ENCODE measurements at places on chromosomes 7 and 10.

- no peak overlapping the region for H3K27ac ChIP-seq
- H3K4me1 ChIP-seq = no peaks in the 10 kb centered on the region
- DNase-seq = no peak
- no peak overlapping the region for H3K4me3 ChIP-seq
Measured at GRCh38 chr10:115801992-115802391, 471.0 kb downstream of the GFRA1 start.

- H3K4me1 ChIP-seq = no peaks in the 10 kb centered on the region
- H3K27ac ChIP-seq = no peak overlapping the region
- no peak overlapping the region for H3K4me3 ChIP-seq
- no peaks in the 10 kb centered on the region for H3K36me3 ChIP-seq
- DNase-seq = no peak
Measured at GRCh38 chr7:51029131-51029530, 246.4 kb upstream of the GRB10 start.

DNA sequence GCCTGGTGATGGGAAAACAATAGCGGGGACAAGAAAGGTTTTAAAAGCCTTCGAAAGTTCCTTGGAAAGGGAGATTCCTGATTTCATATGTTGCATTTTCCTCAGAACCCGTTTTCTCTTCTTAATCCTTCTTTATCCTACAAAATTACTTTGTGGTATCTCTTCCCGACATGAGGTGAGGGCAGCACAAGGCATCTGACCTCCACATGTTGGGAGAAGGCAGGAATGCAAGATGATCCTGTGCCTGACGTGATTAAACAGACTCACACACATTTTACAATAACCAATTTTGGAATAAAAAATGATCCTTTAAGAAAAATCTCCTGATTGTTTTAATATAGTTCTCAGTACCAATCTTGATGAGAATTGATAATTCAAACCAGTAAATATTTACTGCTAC lies 153.3 kb upstream of the MKLN1 start:
- no peak for DNase-seq
- H3K4me1 ChIP-seq = no peaks in the 10 kb centered on the region
- no peak overlapping the region for H3K27ac ChIP-seq
- H3K4me3 ChIP-seq = no peak overlapping the region
- H3K36me3 ChIP-seq = no peaks in the 10 kb centered on the region
- H3K27me3 ChIP-seq = no peaks in the 10 kb centered on the region

- H3K36me3 ChIP-seq = no peaks in the 10 kb centered on the region
- peaks cover 7% of the 10 kb centered on the region for H3K4me1 ChIP-seq
- no peak overlapping the region for H3K4me3 ChIP-seq
- H3K27me3 ChIP-seq = no peaks in the 10 kb centered on the region
Measured at GRCh38 chr10:29158066-29158465, 130.8 kb upstream of the LYZL1 start.

DNA sequence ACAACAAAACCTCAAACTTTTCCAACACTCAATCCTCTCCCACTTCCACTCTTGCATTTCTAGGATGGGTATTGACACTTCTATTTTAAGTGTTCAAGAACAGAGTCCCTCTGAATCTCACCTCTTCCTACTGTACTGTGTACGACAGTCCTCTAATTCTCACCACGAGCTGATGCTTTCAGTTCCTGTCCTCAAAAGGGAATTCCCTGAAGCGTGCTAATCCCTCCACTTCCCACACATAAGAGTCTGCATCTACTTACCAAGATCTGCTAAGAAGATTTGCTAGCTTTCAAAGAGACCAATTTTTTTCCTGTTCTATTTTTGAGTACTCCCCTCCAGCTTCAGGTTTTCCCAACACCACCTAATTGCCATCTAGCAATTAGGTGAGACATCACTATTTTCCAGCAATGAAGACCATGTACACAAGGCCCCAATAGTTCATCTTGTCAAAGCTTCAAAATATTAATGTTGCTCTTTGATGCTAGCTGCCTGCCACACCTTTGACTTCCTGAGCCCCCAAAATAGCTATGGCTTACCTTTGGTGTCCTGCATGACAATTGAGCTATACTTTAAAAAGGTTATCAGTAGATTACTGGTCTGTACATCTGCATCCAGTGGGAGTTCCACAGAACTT lies 54.4 kb downstream of the ARMH3 start:
- H3K4me1 ChIP-seq = peaks cover 3% of the 10 kb centered on the region
- no peaks in the 10 kb centered on the region for H3K27me3 ChIP-seq
- no peak overlapping the region for H3K27ac ChIP-seq
- DNase-seq = no peak

DNA sequence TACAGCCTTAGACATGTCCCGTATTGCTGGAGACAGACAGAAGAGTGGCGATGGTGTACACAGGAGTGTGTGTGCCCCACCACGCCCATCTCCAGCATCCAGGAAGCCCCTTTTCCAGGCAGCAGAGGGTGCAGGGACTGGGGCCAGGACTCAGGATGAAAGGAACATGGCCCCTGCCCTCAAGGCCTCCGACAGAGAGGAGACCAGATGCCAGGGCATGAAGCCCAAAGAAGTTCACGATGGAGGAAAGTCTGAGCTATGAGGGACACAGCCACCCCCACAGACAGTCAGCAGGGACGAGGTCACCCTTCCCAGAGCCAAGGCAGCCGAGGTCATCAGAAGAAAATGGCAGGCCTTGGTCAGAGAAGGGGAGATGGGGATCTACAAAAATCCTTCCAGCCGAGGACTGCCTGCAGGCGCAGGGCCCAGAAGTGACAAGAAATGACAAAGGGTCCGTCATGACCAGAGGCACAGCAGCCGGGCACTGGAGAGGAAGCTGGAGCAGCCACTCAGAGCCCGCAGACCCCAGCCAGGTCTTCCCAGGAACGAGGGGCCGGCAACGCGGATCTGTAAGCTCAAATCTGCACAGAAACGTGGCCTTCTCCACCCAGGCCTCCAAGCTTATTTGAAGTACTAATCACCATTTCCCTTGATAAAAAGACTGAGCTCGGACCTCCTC lies 78.7 kb upstream of the PPP2R2D start:
- no peak overlapping the region for H3K4me3 ChIP-seq
- H3K4me1 ChIP-seq = no peaks in the 10 kb centered on the region
- H3K36me3 ChIP-seq = no peaks in the 10 kb centered on the region
- peaks cover 36% of the 10 kb centered on the region for H3K27me3 ChIP-seq

DNA sequence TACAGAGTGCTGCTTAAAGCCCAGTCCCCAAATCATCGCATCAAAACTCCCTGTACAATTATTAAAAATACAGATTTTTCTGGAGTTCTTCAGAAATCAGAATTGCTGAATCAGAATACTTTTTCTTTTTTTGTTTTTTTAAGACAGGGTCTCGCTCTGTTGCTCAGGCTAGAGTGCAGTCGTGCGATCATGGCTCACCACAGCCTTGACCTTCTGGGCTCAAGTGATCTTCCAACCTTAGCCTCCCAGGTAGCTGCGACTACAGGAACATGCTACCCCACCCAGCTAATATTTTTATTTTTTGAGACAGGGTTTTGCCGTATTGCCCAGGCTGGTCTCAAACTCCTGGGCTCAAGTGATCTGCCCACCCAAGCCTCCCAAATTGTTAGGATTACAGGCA lies 3.9 kb downstream of the BBIP1 start:
- H3K27ac ChIP-seq = no peak overlapping the region
- no peak overlapping the region for H3K4me3 ChIP-seq
- H3K4me1 ChIP-seq = peaks cover 12% of the 10 kb centered on the region
- DNase-seq = no peak
- H3K36me3 ChIP-seq = peaks cover 2% of the 10 kb centered on the region

DNA sequence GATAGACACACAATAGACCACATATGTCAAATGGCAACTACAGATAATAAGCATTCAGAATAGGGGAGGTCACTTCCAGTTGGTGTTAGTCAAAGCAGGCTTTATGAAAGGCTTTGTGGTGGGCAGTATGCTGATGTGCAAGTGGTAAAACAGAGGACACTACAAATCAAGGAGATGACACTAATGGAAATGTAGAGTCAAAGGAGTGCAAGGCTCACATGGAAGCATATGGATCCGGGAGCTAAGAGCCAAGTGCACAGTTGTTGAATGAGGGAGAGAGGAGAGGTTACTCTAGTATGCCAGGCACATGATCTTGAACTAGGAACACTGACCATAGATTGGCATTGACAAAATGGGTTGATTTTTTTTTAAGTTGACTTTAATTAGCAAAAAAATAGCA lies 62.7 kb downstream of the GRM3 start:
- no peak overlapping the region for H3K4me3 ChIP-seq
- H3K36me3 ChIP-seq = no peaks in the 10 kb centered on the region
- DNase-seq = no peak
- H3K4me1 ChIP-seq = no peaks in the 10 kb centered on the region
- H3K27ac ChIP-seq = no peak overlapping the region

DNA sequence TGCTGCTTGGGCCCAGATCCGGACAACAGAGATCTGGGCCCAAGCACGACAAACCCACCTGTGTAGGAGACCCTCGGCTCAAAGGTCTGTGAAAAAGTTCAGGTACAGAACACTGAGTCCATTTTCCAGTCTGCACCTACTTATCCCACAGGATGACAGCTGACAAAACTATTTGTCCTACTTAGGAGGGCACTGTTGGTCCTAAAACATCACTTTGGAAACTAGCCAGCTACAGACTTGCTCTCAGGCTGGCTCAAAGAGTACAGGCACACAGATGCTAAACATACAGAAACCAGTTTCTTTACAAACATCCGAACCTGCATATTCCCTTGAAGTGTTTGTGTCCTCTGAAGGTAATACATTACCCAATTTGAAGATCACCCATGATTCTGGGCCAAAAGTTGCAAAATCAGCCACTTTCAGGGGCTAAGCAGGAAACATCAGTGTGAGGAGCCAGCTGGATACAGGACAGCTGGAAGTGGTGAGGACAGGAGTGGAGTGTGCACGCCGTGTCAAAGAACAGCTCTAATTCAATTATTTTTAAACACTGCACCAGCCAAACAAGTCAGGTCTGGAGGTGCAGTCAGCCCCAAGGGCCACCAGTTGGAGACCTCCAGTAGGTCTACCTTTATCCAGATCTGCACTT lies 88.5 kb downstream of the NOC3L start:
- H3K36me3 ChIP-seq = no peaks in the 10 kb centered on the region
- H3K27ac ChIP-seq = no peak overlapping the region
- H3K27me3 ChIP-seq = no peaks in the 10 kb centered on the region

GRCh38 chr7:24910551-24911212 lies 69.3 kb downstream of the OSBPL3 start:
- no peak overlapping the region for H3K27ac ChIP-seq
- H3K36me3 ChIP-seq = no peaks in the 10 kb centered on the region

- no peaks in the 10 kb centered on the region for H3K36me3 ChIP-seq
- no peaks in the 10 kb centered on the region for H3K4me1 ChIP-seq
- DNase-seq = no peak
- H3K27ac ChIP-seq = no peak overlapping the region
- H3K27me3 ChIP-seq = no peaks in the 10 kb centered on the region
Measured at GRCh38 chr7:68529221-68529620, 1069.1 kb upstream of the AUTS2 start.

DNA sequence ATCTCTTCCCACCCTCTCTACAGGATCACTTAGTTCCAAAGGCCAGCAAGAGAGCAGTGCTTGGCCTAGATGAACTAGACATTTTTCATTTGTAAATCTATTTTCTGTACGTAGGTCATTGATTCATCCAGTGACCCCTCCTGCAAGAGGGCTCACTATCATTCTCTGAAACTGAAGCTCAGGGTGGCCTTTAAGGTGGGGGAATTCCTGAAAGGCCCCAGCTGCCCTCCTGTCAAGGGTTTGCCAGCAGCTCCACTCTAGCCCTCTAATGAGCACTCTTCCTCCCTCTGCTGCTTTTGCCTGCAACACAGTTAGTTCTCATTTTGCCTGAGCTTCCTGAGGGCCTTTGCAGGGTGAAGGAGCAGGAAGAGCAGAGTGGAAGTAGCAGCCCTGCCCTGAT lies 41.2 kb downstream of the LRRC18 start:
- no peak for DNase-seq
- no peaks in the 10 kb centered on the region for H3K36me3 ChIP-seq
- H3K27me3 ChIP-seq = no peaks in the 10 kb centered on the region
- H3K27ac ChIP-seq = no peak overlapping the region

GRCh38 chr7:65216469-65216868 lies 157.2 kb upstream of the ZNF92 start:
- no peaks in the 10 kb centered on the region for H3K36me3 ChIP-seq
- H3K27me3 ChIP-seq = no peaks in the 10 kb centered on the region
- H3K4me1 ChIP-seq = no peaks in the 10 kb centered on the region
- no peak overlapping the region for H3K27ac ChIP-seq
- no peak for DNase-seq
- no peak overlapping the region for H3K4me3 ChIP-seq

GRCh38 chr7:150969475-150969874 lies 8.6 kb downstream of the KCNH2 start:
- H3K27ac ChIP-seq = no peak overlapping the region
- H3K4me3 ChIP-seq = no peak overlapping the region
- H3K4me1 ChIP-seq = peaks cover 14% of the 10 kb centered on the region
- peaks cover 65% of the 10 kb centered on the region for H3K27me3 ChIP-seq

GRCh38 chr10:102869258-102870198 lies at the start of gene AS3MT:
Gene AS3MT (plus strand): TSS chr10:102869470. CDS start chr10:102869593, 123 bp downstream.
- H3K27ac ChIP-seq = peak within 1 kb of the TSS; percentile 4
- H3K4me1 ChIP-seq = peaks cover 14% of the 10 kb centered on the region
- H3K27me3 ChIP-seq = no peaks in the 10 kb centered on the region
- peaks cover 4% of the 10 kb centered on the region for H3K36me3 ChIP-seq

DNA sequence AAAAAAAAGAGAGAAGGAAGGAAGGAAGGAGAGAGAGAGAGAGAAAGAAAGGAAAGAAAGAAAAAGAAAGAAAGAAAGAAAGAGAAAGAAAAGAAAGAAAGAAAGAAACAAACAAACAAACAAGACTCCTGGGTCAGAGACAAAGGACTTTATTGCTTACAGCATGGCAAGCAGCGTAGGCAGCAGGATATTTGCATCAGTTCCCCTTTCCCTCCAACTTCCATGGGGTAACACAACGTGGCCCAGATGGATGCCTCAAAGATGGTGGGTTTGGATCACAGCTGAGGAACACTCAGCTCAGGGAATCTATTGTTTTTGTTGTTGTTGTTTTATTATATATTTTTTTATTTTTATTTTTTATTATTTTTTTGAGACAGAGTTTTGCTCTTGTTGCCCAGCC lies 128.5 kb upstream of the VKORC1L1 start:
- no peaks in the 10 kb centered on the region for H3K27me3 ChIP-seq
- H3K27ac ChIP-seq = no peak overlapping the region
- H3K4me1 ChIP-seq = no peaks in the 10 kb centered on the region
- DNase-seq = no peak
- peaks cover 14% of the 10 kb centered on the region for H3K36me3 ChIP-seq

- no peaks in the 10 kb centered on the region for H3K4me1 ChIP-seq
- H3K27ac ChIP-seq = no peak overlapping the region
- DNase-seq = no peak
- no peak overlapping the region for H3K4me3 ChIP-seq
- H3K27me3 ChIP-seq = no peaks in the 10 kb centered on the region
Measured at GRCh38 chr10:19719284-19719683, 96.9 kb upstream of the PLXDC2 start.
